ENCODE measurements at places on chromosomes 7 and 10.

DNA sequence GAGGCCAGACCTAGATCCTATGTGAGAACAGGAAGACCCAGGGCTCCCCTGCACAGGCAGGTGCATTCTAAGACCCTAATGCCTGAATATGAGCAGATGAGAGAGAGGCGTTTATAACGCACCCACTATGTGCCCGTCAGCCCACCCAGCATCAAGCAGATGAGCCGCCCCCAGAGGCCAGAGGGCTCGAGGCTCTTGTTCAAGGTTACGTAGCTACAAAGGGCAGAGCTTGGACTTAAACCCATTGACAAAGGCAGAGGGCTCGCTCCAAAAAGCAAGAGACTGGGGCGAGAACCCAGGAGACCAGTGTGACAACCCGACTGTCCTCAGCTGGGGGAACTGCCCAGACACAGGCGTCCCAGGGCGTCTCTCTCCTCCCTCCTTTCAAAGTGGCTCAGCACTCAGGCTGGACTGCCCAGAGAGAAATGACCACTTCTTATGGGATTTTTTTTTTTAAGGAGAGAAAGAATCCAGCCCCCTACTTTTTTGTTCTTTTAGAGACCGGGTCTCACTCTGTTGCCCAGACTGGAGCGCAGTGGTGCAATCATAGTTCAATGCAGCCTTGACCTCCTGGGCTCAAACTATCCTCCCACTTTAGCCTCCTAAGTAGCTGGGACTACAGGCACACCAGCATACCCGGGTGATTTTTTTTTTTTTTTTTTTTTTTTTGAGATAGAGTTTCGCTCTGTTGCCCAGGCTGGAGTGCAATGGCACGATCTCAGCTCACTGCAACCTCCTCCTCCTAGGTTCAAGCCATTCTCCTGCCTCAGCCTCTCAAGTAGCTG lies 40.1 kb downstream of the TNRC18 start:
- DNase-seq, result no peak

- no peak for DNase-seq
These were observed 622.5 kb downstream of the TYW1 start for GRCh38 chr7:67619175-67619574.

GRCh38 chr7:106462365-106462859 lies 177.6 kb upstream of the NAMPT start:
- no peak for DNase-seq

- no peak for DNase-seq
These were observed 45.7 kb downstream of the ZNF138 start for GRCh38 chr7:64839910-64840309.

DNA sequence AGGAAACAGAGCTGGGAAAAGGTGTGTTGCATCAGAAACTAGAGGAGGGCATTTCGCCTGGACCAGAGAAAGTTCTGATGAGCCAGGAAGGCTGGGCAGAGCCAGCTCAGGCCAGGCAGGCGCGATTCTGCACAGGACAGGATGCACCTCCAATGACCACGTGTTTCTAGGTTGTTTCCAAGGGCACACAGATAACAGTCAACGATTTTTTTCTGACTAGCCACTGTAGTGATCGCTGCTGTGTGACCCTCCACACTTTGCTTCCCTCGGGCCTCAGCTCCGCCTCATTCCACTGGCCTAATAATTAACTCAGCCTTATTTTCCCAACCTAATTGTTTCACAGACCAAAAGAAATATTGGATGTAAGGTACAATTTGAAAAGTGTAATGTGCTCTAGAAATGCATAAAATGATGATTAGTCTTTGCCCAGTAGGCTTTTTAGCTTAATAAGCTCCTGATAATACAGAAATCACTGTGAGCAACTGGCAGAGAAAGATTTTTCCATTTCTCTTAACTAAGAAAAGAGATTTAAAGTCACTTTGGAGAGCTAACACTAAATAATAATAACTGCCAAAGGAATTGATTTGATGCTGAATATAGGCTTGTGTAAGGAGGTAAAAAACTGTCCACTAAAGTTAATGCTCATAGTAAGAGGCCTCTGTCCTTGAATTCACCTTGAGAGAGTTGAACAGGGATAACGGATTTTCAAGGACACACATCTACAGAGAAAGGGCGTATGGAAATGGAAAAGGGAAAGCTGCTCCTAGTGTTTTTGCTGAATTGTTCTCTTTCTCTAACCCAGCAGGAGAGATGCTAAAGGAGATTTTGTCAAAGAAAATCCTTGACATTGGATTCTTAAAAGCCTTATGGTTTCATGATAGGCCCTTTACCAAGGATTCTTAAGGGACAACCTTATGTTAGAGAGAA lies 291.0 kb upstream of the C7orf33 start:
- no peak for DNase-seq

All from GM12892 (cell line).